ENCODE measurements at places on chromosomes 5 and 9.
A peak's percentile ranks its signal among the peaks of the same experiment; 100 is the strongest.

GRCh38 chr5:176529116-176529740, 8.0 kb downstream of the RNF44 start:
- no peak for DNase-seq

- no peak for DNase-seq
These were observed 8.5 kb downstream of the INSYN2B start for GRCh38 chr5:169971780-169972179.

GRCh38 chr5:135990528-135991255, 35.9 kb upstream of the LECT2 start:
- DNase-seq, result no peak

GRCh38 chr5:138901716-138902115, 26.6 kb upstream of the LRRTM2 start:
- no peak for DNase-seq

DNA sequence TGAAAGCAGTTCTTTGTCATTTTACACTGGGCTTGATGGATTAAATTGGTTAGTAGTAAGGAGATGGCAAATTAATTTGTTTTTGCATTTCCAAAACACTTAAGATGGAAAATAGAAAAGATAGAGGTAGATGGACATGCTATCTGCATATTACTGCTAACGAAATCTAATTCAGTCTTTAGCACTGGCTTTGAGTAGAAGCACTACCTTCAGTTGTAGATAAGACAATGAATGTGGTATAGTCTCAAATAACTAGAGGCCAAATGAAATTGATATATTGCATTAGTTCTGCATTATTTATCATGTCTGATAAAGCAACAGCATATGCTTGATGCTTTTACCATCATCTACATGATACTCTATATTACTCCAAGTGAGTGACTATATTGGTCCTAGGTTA, 33.4 kb downstream of the KIAA1958 start:
- DNase-seq, result no peak

GRCh38 chr5:7667216-7667767, 183.6 kb downstream of the CFAP90 start:
- no peak for DNase-seq

GRCh38 chr5:53017794-53018391, 28.7 kb downstream of the ITGA2 start:
- DNase-seq, result no peak

GRCh38 chr5:124060413-124061067, 548.6 kb downstream of the CSNK1G3 start:
- no peak for DNase-seq

GRCh38 chr9:135320331-135320730, 159.3 kb upstream of the PPP1R26 start:
- no peak for DNase-seq

- DNase-seq, result no peak
These were observed 127.6 kb downstream of the ST8SIA4 start for GRCh38 chr5:100775533-100775855.

DNA sequence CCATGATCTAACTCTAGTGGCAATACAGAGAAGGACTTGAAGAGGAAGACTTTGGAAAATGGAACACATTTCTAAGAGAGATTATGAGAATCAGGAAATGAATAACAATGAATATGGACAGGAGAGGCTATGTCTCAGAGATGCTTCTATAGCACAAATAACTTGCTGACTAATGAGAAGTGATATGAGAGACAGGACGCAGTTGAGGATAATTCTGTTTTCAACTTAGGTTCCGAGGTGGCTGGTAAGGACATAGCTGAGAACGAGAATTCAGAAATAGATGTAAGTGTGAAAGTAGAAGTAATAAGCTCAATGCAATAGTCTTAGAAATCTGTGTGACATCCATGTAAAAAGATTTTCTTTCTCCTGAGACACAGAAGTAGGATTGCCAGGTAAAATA, 358.1 kb upstream of the GRAMD2B start:
- no peak for DNase-seq

GRCh38 chr5:79229357-79230174, 6.4 kb upstream of the JMY start:
- no peak for DNase-seq

DNA sequence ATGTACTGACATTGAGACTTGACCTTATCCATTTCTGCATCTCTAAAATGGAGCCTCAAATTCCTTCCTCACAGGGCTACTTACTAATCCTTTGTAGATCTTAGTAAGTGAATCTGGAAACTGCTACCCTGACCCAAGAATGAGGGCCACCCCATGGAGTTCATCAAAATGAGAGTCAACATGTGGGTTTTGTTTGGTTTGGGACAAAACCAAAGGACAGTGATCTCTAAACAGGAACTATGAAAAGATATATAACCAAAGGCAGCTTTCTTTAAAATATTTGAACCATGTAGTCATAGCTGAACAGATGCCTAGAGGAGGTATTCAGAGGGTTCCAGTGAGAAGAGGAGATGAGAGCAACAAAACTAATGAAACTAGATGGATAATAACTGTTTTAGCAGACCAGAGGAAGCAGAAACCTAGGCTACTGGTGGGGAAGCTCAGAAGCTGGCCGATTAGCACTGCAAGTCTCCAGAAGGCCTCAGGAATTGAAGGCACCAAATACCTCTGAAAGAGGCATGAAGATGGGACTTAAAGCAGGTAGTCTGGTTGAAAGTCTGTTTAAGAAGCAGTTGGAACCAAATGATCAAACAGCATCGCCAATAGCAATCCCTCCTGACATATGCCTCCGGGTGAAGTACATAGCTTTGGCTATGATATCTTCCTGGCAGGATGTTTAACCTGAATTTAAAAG, 45.8 kb downstream of the THOC3 start:
- DNase-seq, result no peak

- no peak for DNase-seq
These were observed 1.8 kb upstream of the GALNT12 start for GRCh38 chr9:98805506-98806272.

DNA sequence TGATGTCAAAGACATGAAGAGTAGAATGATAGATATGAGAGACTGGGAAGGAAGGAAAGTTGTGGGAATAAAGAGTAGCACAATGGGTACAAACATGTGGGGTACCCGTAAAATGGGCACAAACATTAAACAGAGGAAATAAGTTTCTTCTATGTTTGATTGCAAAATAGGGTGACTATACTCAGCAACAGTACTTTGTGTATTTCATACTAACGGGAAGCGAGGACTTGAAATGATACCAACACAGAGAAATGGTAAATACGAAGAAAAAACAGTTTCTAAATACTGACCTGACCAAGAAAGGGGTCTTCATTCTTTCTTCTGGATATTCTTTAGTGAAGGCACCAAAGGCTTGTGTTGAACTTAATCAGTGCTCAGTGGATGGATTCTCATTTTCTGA, 31.1 kb downstream of the ATP6V0E1 start:
- DNase-seq, result no peak

DNA sequence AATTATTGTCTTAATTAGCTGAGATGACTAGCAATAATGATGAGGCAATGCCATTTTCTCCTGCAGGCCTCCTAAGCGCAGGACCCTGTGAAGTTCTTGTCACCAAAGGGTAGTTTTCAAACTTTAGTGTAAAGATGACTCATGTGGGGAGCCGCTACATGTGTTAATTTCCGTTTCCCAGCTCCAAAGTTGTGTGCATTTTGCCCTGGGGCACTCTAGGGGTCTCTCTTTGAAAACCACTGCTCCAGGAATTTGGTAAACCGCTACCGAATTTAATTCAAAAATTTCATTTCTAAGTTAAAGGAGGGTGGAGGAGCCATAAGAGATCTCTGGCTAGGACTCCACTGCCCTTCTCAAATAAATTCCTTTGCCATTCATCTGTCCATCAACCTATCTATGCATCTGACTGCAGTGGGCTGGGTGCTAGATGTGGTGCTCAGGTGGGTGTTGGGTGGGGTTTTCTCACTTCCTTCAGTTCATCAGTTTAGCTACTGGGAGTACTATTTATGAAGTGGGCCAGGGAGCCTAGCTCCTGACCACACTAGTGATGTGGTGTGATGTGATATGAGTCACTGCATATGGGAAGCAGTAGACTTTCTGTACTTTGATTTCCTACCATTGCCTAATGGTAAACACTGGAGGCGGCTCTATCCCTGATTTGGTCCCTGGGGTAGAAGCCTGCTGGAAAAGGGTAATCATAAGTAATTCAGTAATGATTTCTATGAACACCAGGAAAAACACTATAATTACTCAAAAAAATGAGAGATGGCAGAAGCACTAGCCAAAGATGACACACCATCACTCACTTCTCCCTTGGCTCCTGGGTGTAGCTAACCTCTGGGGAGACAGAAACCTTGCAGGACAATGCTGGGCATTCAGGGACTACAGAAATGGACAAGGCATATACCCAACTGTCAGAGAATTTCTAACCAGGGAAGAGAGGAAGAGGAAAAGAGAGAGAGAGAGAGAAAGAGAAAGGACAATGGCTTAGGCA, 4.0 kb upstream of the ZSWIM6 start:
- no peak for DNase-seq

DNA sequence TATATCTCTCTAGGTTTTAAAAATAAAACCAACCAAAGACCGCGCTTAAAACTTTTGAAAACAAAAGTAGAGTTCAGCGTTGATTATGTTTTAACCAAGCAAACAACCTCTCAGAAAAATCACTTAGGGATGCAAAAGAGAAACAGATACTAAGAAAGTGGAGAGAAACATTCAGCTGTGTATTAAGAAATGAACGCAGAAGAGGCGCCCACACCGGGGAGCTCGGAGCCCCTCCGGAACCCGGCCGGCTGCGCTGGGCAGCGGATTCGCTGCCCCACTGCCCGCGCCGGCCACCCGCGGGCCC, 1.4 kb downstream of the PITX1 start:
- DNase-seq, result no peak

DNA sequence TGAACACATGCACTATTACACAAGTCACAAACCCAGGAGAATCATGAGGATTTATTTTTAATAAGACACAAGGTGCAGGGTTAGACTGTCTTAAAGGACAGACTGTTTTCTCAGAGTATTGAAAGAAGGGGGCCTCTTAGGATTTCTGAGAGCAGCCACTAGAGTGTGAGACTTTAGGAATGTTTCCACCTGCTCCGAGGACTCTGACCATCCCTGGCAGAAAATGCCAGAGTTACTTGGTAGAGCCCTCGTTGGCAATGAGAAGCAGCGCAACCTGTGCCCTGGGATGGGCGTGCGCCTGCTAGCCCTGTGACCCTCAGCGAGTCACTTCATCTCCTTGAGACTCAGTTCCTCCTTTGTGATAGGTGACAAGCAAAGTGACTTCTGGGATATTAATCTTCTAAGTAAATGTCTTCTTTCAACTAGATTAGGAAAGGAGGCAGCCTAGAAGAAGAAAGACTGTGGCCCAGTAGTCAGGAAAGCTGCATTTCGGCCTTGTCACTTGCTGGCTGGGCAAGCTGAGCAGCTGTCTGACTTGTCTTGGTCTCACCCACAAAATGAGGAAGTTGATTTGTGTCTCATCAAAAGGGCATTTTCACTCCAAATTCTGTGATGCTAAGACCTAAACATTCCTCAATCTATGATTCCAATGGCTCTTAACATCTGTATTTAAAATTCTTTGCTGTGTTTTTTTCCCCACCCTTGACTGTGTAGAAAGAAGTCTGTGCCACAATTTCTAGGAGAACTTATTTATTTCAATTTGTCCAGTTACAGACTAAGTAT, 60.5 kb downstream of the PTCD2 start:
- no peak for DNase-seq

GRCh38 chr5:30108051-30108450, 1085.4 kb upstream of the CDH6 start:
- DNase-seq, result no peak

- DNase-seq, result no peak
These were observed 240.3 kb downstream of the CACNA1B start for GRCh38 chr9:138117836-138118235.

DNA sequence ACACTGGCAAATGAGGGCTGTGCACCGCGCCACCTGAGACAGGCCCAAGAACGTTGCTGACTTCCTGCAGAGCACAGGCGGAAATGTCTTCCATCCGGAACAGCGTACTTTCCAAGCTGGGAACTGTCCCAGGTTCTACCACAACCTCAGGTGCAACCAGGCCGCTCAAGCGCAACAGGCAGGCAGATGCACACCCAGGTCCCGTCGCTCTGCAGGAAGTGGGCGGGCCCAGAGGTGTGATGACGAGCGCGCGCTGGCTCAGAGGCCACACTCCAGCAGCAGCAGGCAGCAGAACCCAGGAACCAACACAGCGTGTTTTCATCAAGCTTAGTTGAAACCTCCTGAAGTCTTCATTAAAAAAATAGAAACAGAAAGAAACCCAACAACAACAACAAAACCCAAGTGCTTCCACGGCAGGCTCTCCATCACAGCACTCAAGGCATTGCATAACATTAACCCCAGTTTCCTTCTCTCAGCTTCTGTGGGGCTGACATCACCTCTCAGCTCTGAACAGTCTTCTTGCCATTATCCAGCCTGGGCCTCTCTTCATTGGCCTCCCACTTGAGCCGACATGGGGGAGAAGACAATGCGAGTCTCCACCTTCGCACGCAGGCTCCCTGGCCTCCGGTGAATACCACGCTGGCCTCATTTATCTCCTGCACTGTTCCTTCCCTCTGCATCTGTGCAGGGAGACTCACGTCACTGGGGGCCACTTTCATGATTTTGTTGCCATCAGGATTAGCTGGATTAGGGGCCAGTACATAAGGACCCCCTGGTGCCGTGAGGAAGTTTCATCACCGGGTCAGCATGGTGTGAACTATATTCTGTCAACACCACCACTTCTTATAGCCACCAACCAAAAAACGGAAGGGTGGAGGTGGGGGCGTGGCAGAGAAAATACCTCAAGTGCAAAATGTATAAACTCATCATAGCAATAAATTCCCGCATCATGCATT, 22.1 kb downstream of the PTCH1 start:
- no peak for DNase-seq

DNA sequence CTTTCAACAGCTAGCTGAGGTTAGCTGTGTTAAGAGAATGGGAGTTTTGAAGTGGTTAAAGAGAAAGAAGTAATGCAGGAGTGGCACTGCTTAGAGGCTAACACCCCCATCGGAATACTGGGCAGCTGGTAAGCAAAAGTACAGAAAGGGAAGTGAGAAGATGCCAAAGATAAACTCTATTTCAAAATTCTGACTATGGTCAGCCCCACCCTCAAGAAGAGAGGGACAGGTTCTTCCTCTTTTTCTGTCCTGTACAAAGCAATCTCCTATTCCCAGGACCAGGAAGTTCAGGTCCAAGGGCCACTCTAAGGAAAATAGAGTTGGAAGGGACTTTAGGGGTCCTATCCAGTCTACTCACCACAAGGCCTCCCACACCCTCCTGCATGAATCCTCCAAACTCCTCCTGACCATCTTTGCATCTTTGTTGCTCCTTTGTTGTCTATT, 45.9 kb upstream of the JAK2 start:
- DNase-seq, result no peak

- no peak for DNase-seq
These were observed 49.4 kb downstream of the POU5F2 start for GRCh38 chr5:93691997-93692396.

DNA sequence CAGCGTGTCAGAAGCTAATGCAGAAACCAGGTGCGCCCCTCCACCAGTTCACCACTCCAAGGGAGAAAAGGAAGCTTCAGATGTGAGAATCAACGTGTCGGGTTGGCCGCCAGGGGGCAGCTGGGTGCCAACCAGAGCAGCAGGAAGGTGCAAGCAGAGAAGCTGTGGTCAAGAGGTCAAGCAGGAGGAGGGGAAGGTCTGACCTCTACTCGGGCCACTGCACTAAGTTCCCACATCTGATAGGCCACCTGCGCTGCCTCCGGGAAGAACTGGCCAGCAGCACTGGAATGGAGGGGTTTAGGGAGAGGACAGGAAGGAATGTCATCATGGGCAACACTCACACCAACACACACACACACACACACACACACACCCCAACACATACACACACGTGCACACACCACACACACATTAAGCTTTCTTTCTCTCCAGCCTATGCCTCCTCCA, 31.4 kb downstream of the ANXA6 start:
- DNase-seq, result peak; percentile 38

GRCh38 chr5:56514245-56514644, 281.1 kb upstream of the ANKRD55 start:
- no peak for DNase-seq

GRCh38 chr9:105405514-105406131, 42.2 kb upstream of the FSD1L start:
- DNase-seq, result no peak
